Renal cortex interstitium (tissue), 15 donors: ENCODE measurements at places on chromosomes 3 and 15. TPM values are rescaled to one million over a fixed set of nuclear protein-coding genes. Genes with fewer than 3 reads are reported as not detected.

DNA sequence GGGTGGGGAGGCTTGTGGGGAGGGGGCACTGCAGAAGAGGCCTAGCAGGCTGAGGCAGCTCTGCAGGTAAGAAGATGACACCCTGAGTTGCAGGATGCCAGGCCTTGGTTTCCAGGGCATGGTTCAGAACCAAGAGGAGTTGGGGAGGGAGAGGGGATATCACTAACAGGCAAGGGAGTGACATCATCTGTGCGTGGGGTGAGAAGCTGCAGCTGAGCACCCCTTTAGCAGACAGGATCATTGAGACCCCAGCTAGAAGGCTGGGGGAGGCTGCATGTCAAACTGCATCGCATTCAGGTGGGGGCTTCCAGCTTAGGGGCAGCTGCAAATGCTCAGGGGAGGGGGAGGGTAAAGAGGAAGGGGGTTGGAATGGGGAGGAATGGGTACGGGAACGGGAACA is 23.0 kb downstream of the CACNA2D2 start:
- DNase-seq, result no peak

- no peak for DNase-seq
Measured at GRCh38 chr3:66121318-66121717, 82.6 kb upstream of the MAGI1 start.

GRCh38 chr3:164194842-164195241 is 883.5 kb downstream of the SI start:
- no peak for DNase-seq

GRCh38 chr3:73611176-73611575 is 13.6 kb downstream of the PDZRN3 start:
- DNase-seq, result no peak

DNA sequence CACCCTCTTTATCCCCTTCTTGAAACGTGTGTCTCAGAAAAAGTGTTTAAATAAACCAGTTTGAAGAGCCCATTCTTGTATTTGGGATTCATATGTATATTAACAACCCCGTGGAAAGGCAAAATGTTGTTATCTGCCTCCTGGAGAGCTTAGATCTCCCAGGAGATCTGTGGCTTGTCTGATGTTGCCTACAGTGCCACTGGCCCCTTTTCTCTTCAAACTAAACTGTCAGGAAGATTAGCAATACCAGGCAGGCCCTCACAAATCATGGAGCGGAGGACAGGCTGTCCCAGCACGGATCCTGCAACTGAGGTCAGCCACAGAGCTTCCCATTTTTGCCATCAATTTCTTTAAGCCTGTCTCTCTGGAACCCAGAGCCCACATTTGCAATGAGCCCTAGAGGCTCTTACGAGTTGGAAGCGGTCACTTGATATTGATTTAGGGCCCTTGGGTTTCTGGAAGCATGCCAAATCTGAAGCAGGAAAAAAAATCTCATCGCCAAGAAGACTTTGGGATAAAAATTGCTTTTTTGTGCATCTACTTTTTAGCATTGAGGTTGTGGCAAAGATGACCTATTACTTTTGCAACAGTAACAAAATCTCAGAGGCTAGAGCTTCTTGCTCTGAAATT is 234.1 kb downstream of the OPA1 start:
- DNase-seq, result no peak

NUTM1 gene
- 0.05 TPM for polyA plus RNA-seq

- DNase-seq, result no peak
Measured at GRCh38 chr3:140950144-140950543, 8.5 kb downstream of the SLC25A36 start.

SPINK8 gene
- polyA plus RNA-seq, result 0.61 TPM

- no peak for DNase-seq
Measured at GRCh38 chr3:69972672-69973071, 26.9 kb upstream of the SAMMSON start.

HOMER2 gene
- polyA plus RNA-seq, result 31.1 TPM

GRCh38 chr3:11370191-11370590 is 98.0 kb downstream of the ATG7 start:
- DNase-seq, result no peak

DNA sequence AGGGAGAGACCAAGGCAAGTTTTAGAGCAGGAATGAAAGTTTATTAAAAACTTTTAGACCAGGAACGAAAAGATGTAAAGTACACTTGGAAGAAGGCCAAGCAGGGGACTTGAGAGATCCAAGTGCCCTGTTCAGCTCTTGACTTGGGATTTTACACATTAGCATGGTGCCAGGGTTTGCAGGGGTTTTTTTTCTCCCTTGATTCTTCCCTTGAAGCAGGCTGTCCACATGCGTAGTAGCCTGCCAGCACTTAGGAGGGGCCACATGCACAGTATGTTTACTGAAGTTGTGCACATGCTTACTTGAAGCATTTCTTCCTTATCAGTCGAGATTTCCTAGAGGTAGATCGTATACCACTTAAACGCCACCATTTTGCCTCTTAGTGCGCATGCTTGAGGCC is 277.5 kb upstream of the AGTR1 start:
- no peak for DNase-seq

- DNase-seq, result no peak
Measured at GRCh38 chr15:98888820-98889479, 118.6 kb downstream of the PGPEP1L start.

DNA sequence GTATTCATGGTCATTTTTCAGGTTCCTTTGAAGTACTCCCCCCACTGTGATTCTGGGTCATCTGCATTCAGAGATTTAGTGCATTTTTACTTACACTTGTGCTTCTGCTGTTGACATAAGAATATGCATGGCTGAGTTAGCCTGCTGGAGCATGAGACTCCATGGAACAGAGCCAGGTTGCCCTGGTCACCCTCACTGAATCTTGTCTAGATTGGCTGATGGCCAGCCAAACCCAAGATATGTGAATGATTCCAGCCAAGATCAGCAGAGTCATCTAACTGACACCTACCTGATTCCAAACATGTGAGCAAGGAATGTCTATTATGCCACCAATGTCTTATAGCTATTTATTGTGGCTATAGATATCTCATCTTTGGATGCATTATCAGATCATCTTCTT is 25.1 kb downstream of the DTWD1 start:
- peak; percentile 64 for DNase-seq

DNA sequence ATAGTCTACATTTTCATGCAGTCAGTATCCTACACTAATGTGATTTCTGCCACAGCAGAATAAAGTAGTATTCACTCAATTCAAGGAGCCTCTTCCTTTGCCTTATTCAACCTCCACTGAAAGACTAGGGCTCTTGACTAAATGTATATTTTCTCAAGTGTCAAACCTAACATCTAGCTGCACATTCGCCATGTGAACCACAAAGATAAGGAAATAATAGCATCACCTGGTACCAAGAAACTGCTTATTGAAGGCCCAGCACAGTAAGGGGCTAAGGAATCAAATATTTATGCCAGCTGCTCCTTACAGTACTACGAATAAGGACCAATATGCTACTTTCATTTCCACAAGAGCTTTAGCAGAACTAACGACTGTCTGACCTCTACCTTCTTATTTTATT is 1.3 kb downstream of the SRP14 start:
- no peak for DNase-seq

DNA sequence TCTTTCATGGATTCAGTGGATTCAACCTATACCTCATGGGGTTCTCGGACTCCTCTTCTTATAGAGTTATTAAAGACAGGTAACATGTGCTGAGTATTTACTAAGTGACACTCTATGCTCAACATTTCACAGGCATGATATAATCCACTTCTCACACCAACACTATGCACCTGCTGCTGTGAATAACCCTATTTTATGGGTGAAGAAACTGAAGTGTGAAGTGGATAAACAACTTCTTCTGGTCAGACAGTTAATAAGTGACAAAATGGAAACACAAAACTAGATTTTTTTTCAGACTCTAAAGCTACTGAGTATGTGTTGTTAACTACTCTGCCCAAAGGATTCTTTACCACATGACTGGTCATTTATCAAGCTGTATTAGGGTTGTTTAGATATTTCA is 403.5 kb downstream of the DIPK2A start:
- peak; percentile 29 for DNase-seq

DNA sequence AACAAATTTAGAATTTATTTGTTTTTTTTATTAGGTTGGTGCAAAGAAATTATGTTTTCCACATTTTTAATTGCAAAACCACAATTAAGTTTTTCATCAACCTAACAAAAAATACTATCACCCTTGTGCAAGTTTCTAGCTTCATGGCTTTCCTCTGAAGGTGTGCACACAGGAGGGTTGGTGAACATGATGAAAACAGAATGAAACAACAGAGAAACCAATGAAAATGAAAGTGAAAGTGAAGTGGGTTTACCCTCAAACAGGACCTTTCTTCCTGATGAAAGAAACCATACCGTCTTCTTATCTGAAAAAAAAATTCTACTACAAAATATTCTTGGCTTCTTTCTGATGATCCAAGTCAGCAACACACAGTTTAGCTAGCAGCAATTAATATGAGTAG is 71.9 kb upstream of the FEZF2 start:
- DNase-seq, result no peak
